ENCODE measurements at places on chromosomes 7 and 10. TPM values are rescaled to one million over a fixed set of nuclear protein-coding genes. Genes with fewer than 3 reads are reported as not detected.

SH2D4B gene
- polyA plus RNA-seq = 0.46 TPM

CYP2C19 gene
- polyA plus RNA-seq = not detected

HPS1 gene
- polyA plus RNA-seq = 47.4 TPM

BLNK gene
- 3.5 TPM for polyA plus RNA-seq

TBXAS1 gene
- 25.9 TPM for polyA plus RNA-seq

EPHB6 gene
- 18.9 TPM for polyA plus RNA-seq

FANK1 gene
- polyA plus RNA-seq = 11.4 TPM

AGBL3 gene
- 5.7 TPM for polyA plus RNA-seq

GATAD1 gene
- polyA plus RNA-seq = 37.2 TPM

STEAP1 gene
- 12.8 TPM for polyA plus RNA-seq

CYP3A7 gene
- 0.42 TPM for polyA plus RNA-seq

CUBN gene
- polyA plus RNA-seq = 169 TPM

KCP gene
- polyA plus RNA-seq = 38.8 TPM

CACNB2 gene
- polyA plus RNA-seq = 2.9 TPM

KCNIP2 gene
- 3.3 TPM for polyA plus RNA-seq

C7orf33 gene
- polyA plus RNA-seq = not detected

SLC25A28 gene
- polyA plus RNA-seq = 48.6 TPM

HOXA11 gene
- 44.2 TPM for polyA plus RNA-seq

TRPV6 gene
- 0.31 TPM for polyA plus RNA-seq

NPFFR1 gene
- 0.12 TPM for polyA plus RNA-seq

NAT16 gene
- 0.18 TPM for polyA plus RNA-seq

C10orf62 gene
- not detected for polyA plus RNA-seq

ETV1 gene
- polyA plus RNA-seq = 64.8 TPM

RADIL gene
- 3.3 TPM for polyA plus RNA-seq

OR2A42 gene
- polyA plus RNA-seq = 1.1 TPM

PAPOLB gene
- polyA plus RNA-seq = 0.10 TPM

MACC1 gene
- 9.7 TPM for polyA plus RNA-seq

PDZD7 gene
- 2.9 TPM for polyA plus RNA-seq

SEMA3D gene
- polyA plus RNA-seq = 34.4 TPM

CARD11 gene
- 2.6 TPM for polyA plus RNA-seq

THSD7A gene
- 39.1 TPM for polyA plus RNA-seq

POM121C gene
- 49.7 TPM for polyA plus RNA-seq

GPNMB gene
- 21.8 TPM for polyA plus RNA-seq

OR6B1 gene
- polyA plus RNA-seq = not detected

NPY4R2 gene
- polyA plus RNA-seq = 0.08 TPM

FFAR4 gene
- polyA plus RNA-seq = not detected

SLC26A4 gene
- polyA plus RNA-seq = 3.0 TPM

ADAM22 gene
- 12.7 TPM for polyA plus RNA-seq

NEURL1 gene
- polyA plus RNA-seq = 3.3 TPM

PNLIPRP3 gene
- not detected for polyA plus RNA-seq

GIMAP5 gene
- 7.0 TPM for polyA plus RNA-seq

ACTL6B gene
- not detected for polyA plus RNA-seq

CALHM3 gene
- not detected for polyA plus RNA-seq

PLXDC2 gene
- polyA plus RNA-seq = 29.1 TPM

IL15RA gene
- polyA plus RNA-seq = 2.9 TPM

NUTM2E gene
- 0.41 TPM for polyA plus RNA-seq

LIPK gene
- not detected for polyA plus RNA-seq

SFRP5 gene
- polyA plus RNA-seq = 0.68 TPM

GNAT3 gene
- not detected for polyA plus RNA-seq

PDCD4 gene
- 226 TPM for polyA plus RNA-seq

GDF2 gene
- not detected for polyA plus RNA-seq

NUTM2B gene
- 3.5 TPM for polyA plus RNA-seq

MYH16 gene
- polyA plus RNA-seq = not detected

HIP1 gene
- 35.8 TPM for polyA plus RNA-seq

AVL9 gene
- polyA plus RNA-seq = 31.8 TPM

Measured in left renal pelvis (tissue), 4 donors.